ENCODE measurements at places on chromosomes 1 and 21. TPM values are rescaled to one million over a fixed set of nuclear protein-coding genes. Genes with fewer than 3 reads are reported as not detected.

GRCh38 chr1:11080931-11081330, 18.7 kb downstream of the EXOSC10 start:
- DNase-seq, result no peak

DNA sequence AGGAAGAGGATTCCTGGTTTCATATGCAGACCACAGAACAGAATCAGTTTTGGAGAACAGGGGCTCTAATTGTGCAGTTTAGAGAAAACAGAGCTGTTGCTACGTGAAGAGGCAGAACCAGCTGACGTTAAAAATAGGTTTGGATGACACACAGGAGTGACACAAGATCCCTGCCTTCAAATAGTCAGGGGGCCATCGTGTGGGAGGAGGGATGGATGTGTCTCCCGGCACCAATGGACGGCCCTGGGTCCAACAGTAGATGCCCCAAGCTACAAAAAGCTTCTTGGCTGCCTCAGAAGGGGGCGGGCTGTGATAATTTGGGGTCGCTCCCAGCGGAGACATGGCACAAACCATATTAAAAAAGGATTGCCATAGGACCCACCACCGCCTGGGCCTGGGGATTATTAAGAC, 87.8 kb downstream of the MRPL37 start:
- DNase-seq, result no peak

- DNase-seq, result no peak
These were observed 75.1 kb downstream of the DTL start for GRCh38 chr1:212110617-212111016.

The TDRD10 gene
- polyA plus RNA-seq, result 13.3 TPM

GRCh38 chr1:42424201-42424600, 31.6 kb downstream of the ZMYND12 start:
- DNase-seq, result no peak

DNA sequence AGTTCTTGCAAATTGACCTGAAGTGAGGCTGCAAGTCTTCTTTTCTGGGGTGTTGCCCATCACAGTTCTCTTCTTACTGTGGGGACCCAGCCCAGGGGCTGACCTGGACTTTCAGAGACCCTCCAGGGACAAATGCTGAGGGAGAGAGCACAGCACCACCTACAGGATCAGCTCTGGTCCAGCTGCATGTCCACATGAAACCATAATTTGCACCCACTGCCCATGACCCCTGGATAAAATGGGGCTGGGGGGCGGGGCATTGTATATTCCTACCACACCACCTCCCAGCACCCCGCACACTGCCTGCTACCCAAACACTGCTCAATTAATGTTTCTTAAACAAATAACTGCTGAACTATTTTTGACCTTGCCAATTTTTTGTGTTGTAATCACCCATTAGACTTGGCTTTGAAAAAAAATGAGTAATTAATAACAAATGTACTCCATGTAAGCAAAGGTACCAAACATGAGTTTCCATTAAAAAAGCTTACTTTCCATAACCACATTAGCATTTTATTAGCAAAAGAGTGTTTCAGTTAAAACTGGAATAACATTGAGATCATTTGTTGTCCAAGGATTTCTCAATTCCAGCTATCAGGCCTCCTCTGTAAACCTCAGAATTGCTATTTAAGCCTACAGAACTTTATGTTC, 168.0 kb upstream of the RAB4A start:
- no peak for DNase-seq

DNA sequence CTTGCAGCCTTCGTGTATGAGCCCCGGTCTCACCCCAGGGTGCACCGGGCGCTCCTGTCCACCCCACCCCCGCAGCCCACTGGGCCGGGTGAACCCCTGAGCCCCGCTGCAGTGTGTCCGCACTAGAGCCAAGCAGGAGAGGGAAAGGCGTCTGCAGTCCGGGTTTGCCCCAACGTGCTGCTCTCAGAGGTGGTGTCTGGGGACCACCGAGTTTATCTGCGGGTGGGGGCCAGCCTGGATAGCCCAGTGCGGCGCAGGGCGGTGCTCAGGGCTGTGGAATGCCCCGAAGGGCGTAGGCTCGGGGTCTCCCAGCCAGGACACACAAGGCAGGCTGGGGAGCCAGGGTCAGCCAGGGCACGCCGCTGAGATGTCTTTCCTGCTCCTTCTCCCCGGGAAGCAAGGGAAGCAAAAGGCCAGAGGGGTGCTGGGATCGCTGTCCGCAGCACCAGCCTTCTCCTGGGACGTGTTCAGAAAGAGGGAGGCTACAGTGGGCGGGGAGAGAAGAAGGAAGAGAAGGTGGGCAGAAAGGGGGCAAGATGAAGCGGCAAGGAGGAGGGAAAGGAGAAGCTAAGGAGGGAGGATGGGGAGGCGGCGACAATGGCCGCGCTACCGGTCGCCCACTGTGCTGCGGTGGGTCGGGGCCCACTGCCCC, 56.6 kb downstream of the MAB21L3 start:
- peak; percentile 25 for DNase-seq

DNA sequence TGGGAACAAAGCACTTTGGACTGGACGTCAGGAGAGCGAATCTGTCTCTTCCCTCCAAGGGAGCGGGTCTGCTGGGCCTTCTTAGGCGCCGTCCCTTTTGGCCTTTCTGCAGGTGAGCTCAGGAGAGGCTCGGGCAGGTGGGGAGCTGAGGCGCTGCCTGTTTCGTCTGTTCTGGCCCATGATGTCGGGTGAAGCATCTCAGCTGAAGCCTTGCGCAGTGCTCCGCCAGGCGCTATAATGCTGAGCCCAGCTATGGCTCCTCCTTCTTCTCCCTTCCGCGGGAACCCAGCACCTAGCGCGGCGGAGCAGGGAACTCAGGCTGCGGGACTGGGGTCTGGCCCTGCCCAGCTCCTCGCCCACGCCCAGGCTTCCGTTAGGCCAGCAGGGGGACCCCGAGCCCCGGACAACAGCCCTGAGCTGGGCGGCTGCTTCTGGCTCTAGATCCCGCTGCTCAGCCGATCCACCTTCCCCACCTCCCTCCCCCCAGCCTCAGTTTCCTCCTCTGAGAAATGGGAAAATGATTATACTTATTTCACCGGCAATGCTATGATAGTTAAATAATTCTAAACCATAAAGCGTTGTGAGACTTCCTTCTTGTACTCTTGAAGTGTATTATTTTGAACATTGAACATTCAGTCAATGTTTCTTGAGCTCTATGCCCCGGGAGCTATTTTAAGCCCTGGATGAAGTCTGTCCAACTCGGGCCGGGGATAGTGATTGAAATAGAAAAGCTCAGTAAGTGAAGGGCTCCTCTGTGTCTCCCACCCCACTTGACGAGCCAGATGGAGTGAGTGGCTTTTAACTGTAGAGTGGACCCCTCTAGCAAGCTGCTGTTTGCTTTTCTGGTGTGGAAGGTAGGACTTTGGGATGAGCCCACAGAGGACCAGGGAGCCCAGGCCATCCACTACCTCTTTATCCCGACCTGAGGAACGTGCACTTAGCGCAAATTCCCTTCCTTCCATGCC, 9.6 kb upstream of the ADORA1 start:
- peak; percentile 65 for DNase-seq

The LAX1 gene
- 0.03 TPM for polyA plus RNA-seq

DNA sequence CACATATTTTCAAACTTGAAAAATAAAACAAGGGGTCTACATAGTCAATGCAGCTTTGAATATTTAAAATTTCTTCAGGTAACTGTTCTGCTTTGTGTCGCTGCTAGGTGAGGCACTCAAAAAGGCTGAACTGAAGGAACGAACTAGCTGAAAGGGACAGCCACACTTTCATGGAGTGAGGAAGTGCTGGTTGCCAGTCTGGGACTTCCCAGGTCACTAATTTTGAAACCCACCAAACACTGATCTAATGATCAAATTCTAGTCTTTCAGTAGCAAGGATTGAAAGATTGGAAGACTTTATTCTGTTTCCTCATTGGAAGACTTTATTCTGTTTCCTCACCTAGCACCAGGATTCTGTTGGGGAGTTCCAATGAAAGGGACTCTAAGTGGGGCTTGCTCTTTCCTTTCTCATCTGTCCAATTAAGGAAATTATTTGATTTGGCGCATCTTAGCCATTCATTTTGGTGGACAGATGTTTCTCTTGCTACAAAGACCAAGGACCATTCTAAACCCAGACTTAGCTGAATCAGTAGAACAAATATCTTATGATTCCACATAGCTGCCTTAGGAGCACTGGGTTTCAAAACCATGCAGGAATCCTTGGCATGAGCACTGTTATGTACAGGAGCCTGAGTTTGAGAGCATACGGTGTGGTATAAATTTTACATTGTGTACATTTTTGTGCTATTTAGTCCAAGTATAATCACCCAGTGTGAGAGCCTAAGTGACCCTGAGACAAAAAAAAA, 10.9 kb upstream of the ARID1A start:
- no peak for DNase-seq

Measured in heart right ventricle (tissue), 16 donors.